ENCODE measurements at places on chromosomes 1 and 21.
A peak's percentile ranks its signal among the peaks of the same experiment; 100 is the strongest.

- DNase-seq = no peak
Observed at GRCh38 chr1:30331415-30332065, 391.8 kb downstream of the MATN1 start.

DNA sequence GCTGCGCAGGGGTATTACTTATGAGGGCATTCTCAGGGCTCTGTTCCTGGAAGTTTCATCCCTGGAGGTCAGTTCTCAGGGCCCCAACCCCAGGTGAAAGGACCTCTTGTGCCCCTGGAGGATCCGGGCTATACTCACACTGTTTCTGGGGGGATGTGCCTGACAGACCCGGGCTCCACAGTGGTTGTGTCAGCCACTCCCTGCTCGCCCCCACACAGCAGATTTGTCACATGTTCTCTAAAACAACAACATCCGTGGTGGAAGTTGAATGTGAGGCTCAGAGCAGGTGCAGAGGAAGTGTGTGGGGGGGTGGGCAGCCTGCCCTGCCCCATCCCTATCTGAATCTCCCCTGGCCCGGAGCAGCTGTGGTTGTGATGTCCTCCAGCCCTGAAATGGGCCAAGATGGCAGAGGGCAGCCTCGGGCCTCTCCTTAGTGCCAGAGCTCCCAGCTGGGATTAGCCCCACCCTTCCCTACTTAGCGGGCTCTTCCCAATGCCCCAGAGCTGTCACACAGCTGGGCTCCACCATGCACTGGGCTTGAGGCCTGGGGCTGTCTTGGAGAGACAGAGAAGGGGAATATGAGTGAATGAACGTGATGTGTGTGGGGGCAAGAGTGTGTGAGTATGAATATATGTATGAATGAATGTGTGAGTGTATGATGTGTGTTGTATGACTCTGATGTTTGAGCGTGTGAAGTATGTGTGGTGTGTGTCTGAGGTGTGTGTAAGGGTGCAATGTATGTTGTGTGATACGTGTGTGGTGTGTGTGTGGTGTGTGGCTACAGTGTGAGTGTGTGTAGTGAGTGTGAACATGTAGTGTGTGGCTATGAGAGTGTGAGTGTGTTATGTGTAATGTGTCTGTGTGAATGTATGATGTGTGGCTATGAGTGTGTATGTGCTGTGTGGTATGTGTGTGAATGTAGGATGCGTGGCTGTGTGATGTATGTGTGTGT, 1.5 kb upstream of the FCMR start:
- DNase-seq = peak; percentile 49

DNA sequence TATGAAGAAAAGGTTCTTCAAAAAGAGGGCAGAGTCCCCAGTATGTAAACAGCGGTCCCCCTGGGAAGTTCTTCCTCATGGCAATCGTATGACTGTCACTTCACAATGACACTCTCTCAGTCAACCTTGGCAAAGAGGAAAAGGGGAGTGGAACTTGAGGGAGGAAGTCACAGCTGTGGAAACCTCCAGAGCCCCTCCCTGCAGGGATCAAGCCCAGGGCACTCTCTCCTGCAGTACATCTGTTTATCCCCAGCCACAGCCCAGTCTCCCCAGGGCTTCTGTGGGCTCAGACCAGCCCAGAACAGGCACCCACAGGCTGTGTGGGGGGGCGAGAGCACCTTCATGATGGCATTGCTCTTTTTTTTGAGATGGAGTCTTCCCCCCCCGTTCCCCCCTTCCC, 2.0 kb downstream of the ATP13A2 start:
- DNase-seq = no peak

GRCh38 chr1:206739411-206740076, 31.0 kb upstream of the IL19 start:
- DNase-seq = no peak

- DNase-seq = no peak
Observed at GRCh38 chr1:68081775-68082283, 31.4 kb upstream of the DIRAS3 start.

GRCh38 chr1:30735124-30735523, 11.7 kb upstream of the MATN1 start:
- DNase-seq = no peak

- DNase-seq = no peak
Observed at GRCh38 chr1:6512245-6512907, 20.9 kb upstream of the PLEKHG5 start.

- no peak for DNase-seq
Observed at GRCh38 chr21:38925923-38926322, 120.2 kb downstream of the ETS2 start.

- no peak for DNase-seq
Observed at GRCh38 chr1:180246579-180246978, 16.5 kb downstream of the LHX4 start.

DNA sequence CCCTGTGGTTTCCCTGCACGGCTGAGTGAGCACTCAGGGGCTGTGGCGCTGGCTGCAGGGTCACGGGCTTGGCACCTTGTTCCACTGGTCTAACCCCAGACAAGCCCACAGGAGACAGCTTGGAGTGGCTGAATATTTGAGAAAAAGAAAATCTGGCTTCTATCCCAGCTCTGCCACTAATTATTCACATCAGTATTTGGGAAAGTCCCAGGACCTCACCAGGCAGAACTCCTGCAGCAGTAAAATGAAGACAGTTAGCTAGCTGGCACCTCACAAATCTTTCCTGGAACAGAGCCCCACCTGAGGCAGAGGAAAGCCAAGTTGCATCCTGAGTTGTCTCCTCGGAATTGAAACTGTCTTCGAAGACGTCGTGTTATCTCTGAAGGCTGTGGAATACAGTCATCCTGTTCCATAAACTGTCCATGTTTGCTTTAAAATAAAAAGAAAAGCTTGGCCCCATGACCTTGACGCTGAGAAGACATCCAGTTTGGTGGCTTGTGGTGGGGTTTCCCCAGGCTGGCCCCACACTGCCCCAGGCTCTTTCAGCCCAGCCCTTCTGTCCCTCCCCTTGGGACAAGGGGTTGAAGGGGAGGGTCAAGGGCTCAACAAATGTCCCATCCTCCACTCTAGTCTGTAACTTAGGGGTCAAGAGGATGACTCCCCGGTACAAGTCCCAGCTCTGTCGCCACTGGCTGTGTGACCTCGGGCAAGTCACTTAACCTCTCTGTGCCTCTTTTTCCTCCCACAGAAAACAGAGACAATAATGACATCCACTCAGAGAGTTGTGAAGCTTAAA, 93.8 kb upstream of the TMPRSS2 start:
- no peak for DNase-seq

DNA sequence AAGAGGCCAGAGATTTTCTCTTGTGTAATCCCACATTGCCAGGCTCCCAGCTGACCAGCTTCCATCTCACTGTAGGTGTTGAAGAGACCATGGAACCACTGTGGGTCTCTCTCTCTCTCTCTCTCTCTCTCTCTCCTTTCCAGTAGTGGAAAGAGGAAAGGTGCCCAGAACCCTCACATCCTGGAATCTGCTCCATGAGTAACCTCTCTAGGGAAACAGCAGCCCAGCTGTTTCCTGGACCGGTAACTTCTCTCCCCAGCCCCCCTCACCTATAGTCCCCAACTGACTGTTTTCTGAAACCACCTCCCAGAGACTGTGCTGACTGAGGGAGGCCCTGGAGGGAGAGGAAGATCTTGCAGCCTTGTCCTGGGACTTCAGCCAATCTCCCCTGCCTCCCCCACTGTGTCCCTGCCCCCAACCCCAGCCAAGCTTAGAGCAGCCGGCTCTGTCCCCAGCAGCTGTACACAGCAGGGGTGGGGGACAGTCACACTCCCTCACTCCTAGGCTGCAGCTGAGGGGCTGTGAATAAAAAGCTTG, 20.6 kb upstream of the SLC45A3 start:
- DNase-seq = no peak

DNA sequence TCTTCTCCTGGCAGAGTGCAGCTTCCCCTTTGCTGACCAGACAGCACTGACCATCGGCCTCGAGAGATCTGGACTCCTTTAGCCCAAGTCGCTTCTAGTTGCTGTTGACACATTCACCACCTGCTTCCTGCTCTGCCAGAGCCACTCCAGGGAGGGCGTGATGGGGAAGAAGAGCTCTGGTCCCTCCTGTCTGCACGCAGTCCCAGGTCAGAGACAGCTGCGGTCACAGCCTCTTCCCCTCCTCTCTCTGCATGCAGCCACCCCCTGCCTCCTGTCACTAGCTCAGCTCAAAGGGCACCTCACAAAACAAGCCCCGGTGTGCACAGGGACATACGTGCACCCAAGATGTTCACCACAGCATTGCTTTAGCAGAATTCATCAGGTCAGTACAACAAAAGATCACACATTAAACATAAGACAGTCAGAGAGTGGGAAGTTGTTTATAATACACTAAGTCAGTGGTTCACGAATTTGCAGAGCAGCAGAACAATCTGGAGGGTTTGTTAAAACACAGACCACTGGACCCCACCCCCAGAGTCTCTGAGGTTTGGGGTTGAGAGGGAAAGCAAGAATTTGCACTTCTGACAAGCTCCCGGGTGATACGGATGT, 132.9 kb downstream of the SYF2 start:
- DNase-seq = no peak

DNA sequence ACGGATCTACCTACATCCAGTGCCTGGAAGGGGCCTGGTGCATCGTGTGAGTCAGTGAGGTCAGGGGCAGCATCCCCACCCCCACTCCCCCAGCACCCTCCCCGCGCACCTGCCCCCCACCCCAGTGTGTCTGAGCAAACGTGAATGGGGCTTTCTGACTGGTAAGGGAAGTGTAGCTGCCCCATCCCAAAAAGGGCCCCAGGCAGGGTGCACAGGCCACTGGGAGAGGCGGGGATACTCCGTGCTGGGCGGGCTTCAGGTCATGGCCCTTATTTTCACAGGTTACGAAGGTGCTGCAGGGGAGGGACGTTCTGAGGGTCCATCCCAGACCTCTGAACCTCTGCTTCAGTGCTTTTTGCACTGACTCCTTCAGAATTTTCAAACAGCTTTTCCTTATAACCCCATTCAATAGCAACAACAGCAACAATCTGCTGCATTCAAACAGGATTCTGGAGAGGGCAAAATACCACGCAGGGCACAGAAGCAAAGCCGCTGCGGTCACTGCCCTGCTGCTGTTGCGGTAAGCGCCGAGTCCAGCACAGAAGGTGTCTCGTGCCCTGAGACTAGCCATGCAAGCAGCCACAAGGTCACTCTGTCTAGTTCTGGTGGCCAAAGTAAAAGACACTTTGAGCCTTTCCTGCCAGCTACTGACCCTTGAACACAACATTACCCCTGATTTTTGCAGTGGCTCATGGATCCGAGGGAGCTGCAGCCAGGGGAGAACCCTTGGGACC, 10.3 kb downstream of the TTC34 start:
- DNase-seq = no peak

- no peak for DNase-seq
Observed at GRCh38 chr1:9317591-9318417, 25.1 kb downstream of the SPSB1 start.

GRCh38 chr1:160400223-160400645, at the start of gene VANGL2:
TSS of gene VANGL2 (plus strand) at chr1:160400564. CDS start at chr1:160415838, 15,274 bp downstream.
- peak; percentile 29 for DNase-seq

DNA sequence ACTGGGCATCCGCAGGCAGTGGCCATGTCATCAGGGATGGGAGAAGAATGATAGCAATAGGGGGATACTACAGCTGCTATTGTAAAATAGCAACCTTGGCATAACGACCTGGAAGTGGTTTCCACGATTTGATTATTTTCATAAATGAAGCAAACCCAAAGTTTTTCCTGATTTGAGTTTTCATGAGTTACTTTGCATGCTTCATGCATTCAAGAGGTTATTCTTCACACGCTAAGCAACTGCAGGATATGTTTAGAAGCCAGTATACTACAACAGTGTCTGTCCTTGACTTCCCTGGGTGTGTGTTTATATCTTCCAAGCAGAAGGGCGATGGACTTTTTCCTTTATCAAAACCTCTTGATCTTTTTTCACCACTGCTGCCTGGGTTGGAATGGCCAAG, 281.1 kb upstream of the DUSP10 start:
- no peak for DNase-seq

- DNase-seq = no peak
Observed at GRCh38 chr1:192581131-192581927, 5.8 kb downstream of the RGS1 start.

DNA sequence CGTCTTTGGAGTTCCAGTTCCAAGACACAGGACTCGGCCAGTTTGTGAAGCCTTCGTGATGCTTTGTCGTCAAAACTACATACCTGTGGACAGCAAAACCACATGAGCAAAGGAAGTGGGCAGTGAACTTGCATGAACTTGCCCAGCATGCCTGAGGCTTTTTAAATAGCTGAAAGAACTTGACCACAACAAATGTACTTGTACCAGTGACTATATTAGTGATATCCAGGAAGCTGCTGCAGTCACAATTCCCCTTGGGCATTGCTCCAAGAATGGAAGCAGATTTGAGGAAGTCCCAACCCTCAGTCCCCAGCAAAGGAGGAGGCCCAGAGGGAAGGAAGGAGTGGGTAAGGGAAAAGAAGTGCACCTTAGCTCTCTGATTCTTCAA, 2.6 kb downstream of the FUCA1 start:
- no peak for DNase-seq

DNA sequence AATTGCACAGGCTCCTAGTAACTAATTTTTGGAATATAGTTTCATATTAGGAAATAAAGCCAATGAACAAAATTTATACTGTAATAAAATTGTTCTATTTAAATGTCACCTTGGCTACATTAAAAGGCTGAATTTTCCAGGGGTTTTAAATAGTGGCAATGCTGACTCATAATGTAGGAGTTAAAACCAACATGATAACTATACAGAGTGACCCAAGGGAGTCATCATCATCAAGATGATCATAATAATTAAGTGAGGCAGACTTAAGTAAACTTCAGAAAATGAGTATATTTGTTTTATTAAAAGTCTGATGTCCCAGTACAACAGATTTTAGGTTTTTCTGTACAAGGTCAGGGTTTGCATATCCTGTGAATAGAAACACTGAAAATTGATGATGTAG, 183.4 kb downstream of the PLPPR4 start:
- DNase-seq = no peak

GRCh38 chr21:36349315-36349714, 29.3 kb downstream of the MORC3 start:
- no peak for DNase-seq

- DNase-seq = no peak
Observed at GRCh38 chr1:40094466-40095110, 2.5 kb downstream of the PPT1 start.

DNA sequence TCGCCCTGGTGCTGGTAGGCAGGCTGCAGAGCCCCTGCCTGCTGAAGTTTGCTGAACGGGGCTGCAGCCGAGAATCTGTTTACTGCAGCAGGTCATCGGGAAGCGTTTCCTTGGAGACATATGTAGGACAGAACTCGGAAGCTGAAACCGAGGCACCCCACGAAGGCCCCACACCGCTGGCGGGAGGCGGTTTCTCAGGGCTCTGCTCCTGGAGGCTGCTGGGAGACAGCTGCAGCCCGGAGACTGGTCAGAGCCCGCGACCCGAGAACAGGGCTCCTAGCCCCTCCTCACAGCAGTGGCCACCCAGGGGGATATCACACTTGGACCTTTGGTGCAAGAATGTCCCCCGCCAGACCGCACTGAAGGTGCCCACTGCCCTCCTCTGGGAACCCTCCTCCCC, 12.7 kb upstream of the PLCH2 start:
- DNase-seq = no peak

DNA sequence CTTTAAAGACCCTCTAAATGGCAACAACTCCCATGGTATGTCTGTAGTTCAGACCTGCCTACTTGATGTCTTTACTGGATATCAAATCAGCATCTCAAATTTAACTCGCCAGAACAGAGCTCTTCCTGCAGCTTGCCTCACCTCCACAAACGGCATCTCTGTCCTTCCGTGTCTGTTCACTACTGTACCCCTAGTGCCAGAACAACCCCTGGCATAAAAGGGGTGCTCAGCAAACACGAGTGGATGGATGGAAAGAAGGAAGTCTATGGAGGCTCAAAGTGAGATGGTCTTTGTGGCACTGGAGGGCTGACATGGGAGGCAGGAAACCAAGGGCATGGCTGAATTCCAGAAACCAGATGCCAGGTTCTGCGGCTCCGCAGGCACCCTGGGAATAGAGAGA, 22.7 kb downstream of the MRPL37 start:
- no peak for DNase-seq

Data from activated CD8-positive, alpha-beta memory T cell treated with anti-CD3 and anti-CD28 coated beads for 1 hour (primary cell).